T-cell (primary cell): ENCODE measurements at places on chromosomes 16 and 17.

DNA sequence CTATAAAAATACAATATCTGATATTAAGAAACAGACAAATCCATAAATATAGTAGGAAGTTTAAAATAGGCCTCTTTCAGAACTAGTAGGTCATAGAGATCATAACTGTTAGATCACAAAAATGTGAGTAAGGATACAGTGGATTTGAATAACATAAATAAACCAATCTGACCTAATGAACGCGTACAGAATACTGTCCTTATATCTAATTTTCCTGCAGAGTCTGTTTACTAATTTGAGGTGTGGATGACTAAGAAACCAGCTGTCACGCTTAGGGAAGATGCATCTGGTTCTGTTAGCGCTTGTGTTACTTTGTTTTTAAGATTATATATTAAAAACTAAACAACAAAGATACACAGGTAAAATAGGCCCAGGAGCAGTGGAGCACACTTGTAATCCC lies 14.8 kb downstream of the CPD start:
- no peak for DNase-seq

DNA sequence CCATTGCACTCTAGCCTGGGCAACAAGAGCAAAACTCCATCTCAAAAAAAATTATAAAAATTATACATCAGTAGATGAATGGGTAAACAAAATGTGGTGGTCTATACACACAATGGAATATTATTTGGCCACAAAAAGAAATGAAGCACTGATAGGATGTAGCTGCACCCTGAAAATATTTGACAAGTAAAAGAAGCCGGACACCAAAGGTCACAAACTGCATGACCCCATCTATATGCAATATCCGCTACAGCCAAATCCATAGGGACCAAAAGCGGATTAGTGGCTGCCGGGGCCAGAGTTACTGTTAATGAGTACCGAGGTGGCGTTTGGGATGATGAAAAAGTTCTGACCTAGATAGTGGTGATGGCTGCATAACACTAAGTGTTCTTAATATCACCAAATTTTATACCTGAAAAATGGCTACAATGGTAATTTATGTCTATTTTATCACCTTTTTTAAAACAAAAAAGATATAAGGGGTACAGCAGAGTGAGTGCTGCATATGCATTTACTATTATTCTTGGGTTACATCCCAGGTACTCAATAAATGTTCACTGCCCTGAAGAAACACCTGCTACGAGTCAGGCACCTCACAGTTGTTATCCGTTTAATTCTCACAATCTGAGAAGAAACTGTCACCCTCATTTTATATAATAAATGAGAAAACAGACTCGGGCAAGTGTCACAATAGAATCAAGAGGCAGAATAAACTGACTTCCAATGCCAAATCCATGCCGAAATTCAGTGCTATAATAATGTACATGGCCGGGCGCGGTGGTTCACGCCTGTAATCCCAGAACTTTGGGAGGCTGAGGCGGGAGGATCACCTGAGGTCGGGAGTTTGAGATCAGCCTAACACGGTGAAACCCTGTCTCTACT lies 807 bp upstream of the HBQ1 start:
- DNase-seq = no peak

GRCh38 chr17:16243801-16244567 lies 27.0 kb downstream of the PIGL start:
- DNase-seq = no peak

DNA sequence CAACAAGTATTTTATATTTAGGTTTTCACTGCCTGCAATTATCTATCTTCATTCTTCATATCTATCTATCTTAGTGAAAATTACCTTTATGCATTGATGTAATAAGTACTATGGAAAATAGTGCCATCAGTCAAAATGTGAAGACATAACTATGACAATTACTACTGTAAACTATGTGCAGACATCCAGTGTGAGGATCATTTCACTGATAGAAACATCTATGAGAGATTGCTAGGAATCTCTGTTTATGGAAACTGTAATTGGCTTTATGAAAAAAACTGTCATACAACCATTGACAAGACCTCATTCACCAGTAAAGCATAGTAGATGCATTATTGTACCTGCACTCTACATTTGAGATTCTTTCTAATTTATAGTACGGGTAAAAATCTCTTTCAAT lies 401.0 kb downstream of the PMP22 start:
- DNase-seq = no peak
